ENCODE measurements at places on chromosomes 1 and 21.

GRCh38 chr1:62725255-62725654, 37.1 kb upstream of the DOCK7 start:
- DNase-seq, result no peak

DNA sequence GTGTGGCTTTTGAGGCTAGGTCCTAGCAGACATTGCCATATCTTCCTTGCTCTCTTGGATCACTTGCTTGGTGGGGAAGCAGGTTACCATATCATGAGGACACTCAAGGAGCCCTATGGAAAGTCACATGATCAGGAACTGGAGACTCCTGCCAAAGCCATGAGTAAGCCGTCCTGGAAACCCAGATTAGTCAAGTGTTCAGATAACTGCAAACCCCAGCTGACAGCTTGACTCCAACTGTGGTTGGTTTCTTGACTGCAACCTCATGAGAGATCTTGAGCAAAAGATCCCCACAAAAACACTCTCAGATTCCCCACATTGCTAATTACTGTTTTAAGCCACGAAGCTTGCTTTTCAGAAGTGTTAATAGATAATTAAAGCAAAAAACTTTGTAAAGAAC, 58.6 kb downstream of the CACNA1E start:
- no peak for DNase-seq

DNA sequence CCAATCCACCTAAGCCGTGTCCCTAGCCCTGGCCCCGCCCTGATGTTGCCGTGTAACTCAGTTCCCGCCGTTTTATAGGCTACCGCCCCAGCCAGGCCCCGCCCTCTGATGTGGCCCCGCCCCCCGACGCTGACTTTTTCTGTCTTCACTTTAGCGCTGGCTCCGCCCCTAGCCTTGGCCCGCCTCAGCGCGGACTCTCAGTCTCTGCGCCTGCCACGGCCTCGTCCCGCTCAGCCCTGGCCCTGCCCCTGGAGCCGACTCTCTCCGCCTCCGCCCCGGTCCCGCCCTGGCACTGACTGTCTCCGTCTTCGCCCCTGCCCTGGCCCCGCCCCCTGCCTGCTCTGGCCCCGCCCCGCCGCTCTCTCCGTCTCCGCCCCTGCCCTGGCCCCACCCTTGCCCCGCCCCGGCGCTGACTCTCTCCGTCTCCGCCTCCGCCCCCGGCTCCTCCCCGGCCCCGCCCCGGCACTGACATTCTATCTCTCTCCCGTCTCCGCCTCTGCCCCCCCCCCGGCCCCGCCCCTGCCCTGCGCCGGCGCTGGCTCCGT, 5.2 kb downstream of the MATN1 start:
- DNase-seq, result peak; percentile 93

DNA sequence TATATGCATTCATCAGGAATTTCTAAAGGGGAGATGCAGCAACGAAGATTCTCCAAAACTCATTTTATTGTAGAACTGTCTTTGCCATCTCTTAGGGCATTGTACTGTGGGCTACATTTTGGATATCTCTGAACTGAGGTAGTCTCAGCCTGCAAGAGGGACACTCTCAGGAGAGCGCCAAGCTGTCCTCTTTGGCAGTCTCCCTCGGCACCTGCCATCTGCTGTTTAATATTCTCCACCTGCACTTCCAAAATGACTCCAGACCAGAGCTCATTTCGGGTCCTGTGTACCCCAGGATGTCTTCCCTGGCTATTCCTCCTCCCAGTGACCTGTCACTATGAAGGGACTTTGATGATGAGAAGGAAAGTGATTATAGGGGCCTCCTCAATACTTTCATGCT, 356.3 kb upstream of the C1orf174 start:
- no peak for DNase-seq

GRCh38 chr1:12415038-12415466, 185.2 kb downstream of the VPS13D start:
- no peak for DNase-seq

DNA sequence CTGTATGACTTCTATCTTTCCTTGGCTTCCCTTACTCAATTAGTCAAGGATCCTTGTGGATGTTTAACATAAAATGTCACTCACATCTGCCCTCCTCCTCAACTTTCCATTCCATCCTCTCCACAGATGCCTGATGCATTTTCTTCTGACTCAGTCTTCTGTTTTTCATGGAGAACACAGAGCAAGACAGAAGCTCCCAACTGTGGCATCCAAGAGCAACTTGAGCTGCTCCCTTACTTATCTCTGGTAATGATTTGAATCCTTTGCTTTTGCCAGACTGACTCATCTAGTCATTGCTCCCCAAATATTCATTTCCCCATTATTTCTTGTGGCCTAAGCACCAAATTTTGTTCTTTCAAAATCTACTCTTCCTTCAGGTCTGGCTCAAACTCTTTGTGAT, 120.6 kb downstream of the LYPLAL1 start:
- no peak for DNase-seq

- DNase-seq, result no peak
Observed at GRCh38 chr1:172585861-172586260, 52.9 kb downstream of the SUCO start.

GRCh38 chr1:154159554-154159953, 4.7 kb upstream of the NUP210L start:
- DNase-seq, result no peak

DNA sequence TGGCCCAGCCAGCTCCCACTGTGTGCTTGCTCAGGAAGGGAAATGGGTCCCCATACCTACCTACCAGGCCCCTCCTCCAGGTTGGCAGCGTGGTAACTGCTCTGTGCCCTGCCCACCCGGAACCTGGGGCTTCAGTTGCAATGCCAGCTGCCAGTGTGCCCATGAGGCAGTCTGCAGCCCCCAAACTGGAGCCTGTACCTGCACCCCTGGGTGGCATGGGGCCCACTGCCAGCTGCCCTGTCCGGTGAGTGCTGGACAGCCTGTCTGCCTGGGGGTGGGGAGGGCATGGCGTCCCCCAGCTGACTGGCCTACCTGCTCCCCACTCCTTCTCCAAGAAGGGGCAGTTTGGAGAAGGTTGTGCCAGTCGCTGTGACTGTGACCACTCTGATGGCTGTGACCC, 10.8 kb upstream of the LRRC71 start:
- no peak for DNase-seq

DNA sequence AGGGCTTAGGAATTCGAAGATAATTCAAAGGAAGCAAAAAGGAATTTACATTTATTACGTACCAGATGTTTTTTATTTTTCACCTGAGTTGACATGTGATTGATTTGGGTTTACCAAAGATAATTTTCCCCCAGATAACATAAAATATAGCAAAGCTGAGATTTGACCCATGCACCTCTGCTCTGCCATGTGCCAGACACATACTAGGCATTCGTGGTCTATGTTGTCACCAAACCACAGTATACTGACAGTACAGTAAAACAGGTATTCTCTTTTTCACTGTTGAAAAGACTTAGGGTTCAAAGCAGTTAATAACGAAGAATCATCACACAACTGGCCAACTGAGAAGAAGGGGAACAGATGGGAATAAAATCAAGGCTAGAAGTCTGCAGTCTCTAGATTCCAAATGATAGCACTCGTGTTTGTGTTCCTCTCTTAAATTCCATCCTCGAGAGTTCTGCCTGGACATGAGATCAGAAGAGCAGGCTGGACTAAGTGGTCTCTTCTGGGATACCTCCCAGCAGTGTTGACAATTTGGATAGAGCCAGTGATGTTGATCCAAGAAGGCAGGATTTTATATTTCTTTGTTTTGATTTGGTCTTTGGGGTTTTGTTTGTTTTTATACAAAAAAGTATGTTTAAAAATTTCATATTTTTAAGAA, 85.3 kb upstream of the RAVER2 start:
- DNase-seq, result no peak

GRCh38 chr1:199404191-199404590, 623.3 kb upstream of the NR5A2 start:
- DNase-seq, result no peak

DNA sequence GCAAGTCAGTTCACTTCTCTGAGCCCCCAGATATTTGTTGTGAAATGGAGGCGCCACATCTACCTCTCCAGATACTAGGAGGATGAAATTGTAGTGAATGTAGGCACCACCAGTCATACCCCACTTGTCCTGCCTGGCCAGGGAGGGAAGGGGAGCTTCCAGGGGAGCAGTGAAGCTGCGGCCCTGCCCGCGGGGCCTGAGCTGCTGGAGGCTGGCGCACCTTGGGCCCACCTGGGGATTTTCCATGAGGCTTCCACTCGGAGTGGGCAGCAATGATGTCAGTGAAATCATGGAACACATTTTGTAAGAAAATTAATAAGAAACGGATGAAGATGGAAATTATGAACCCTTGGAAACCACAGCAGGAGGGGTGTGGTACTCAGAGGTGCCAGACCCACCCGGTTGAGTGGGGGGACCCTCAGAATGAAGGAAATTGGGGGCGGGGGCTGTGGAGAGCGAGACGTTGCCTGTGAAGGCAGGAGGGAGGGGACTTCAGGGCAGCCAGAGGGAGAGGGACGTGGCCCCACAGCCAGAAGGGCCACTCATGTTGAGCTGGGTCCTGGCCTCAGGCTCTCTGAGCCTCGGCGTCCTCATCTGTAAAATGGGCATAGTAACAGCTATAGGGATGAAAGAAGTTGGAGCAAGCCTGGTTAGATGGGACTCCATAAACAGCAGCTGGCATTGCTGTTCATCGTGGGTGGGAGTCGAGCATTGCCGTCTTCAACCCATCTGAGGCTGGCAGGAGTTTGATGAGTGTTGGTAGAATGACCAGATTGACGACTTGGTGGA, 101.6 kb downstream of the EPHB2 start:
- DNase-seq, result no peak
